Cardiac muscle cell (in vitro differentiated cells and primary cell): ENCODE measurements at places on chromosomes 7 and 10. TPM values are rescaled to one million over a fixed set of nuclear protein-coding genes. Genes with fewer than 3 reads are reported as not detected.

DNA sequence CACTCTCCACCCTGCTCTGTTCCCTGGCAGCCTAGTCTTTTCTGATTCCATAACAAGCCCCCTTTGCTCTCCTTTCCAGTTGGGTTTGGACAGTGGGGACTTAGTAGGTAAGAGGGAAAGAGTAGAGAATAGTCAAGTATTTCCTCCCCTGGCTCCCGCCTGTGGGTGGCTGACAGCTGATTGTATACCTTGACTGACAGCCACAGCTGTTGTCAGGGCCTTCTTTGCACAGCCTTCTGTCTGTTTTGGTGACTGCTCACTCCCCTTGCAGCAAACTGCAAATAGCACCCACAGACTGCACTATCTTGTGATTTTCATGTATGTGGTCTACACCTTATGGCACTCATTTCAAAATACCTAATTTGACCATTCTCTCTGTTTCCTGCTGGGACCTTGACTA lies 486.3 kb downstream of the ACTR3B start:
- no peak for DNase-seq

The STEAP2 gene
- polyA plus RNA-seq: 2.0 and 2.1 TPM in 2 replicates

DNA sequence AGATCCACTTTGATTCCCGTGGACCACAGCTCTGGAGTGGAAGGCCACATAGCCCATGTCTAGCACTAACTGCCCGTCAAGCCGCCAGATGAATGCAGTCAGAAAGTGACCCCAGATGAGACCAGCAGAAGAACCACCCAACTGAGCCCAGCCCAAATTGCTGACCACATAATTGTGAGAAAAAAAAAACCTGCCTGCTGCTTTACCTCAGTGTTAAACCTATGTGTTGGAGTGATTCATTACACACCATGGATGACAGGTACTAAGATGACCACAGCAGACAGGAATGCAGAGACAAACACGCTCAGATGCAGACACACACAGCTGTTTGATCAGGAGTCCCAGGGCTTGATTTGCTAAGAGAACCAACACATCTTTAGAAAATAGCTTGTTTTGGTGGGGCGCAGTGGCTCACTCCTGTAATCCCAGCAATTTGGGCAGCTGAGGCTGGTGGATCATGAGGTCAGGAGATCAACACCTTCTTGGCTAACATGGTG lies 168.1 kb upstream of the PPP2R2D start:
- no peak for DNase-seq

The STEAP1B gene
- polyA plus RNA-seq: 0.16 TPM in 1 of 2 replicates, not detected in the other

DNA sequence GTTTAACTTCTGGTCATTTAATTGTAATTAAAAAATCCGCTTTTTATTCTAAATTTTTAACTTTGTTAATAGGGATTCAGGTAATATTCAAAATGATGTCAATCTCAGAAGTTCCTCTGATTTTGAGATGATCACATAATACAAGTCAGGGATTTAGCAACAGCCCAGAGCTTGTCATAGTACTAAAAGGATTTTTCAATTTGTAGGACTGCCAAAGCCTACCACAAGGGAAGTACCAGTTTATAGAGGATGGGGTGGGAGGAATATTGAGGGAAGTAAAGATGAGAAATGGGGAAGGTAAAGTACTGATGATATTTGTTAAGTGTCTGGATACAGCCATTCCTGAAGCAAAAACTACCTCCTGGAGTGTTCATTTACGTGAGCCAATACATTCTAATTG lies 278.2 kb upstream of the TEX47 start:
- no peak for DNase-seq

DNA sequence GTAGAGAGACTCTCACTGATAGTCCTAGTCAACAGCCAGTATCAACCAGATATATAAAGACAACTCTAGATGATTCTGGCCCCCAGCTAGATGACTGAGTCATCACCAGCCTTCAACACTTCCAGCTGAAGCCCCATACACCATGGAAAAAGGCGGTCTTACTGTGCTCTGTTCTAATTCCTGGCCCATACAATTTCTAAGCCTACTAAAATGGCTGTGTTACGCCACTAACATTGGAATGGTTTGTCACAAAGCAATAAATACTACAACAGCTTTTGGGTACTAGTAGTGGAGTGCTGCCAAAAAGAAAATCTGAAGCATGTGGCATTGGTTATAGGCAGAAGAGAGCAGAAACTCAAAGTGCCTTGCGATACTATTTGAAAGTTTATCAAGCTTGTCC lies 13.0 kb upstream of the TES start:
- no peak for DNase-seq
